Pulmonary artery endothelial cell (primary cell): ENCODE measurements at places on chromosomes 2 and 18.

DNA sequence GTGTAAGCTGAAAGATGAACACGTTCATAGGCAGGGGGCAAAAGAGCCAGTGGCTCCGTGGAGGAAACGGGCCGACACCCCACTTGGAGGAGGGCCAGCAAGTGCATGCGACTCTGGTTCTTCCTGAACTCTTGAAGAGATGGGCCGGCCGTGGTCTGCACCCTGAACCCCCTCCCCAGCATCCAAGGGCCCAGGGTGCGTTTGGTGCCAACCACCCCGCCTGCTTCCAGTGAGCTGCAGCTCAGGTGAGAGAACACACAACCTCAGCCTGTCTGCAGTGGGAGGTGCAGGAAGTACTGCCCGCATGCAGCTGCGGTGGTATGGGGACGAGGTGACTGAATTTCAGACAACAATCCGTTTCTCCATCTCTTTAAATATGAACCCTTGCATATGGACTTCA, 58.9 kb downstream of the ADNP2 start:
- no peak for DNase-seq

DNA sequence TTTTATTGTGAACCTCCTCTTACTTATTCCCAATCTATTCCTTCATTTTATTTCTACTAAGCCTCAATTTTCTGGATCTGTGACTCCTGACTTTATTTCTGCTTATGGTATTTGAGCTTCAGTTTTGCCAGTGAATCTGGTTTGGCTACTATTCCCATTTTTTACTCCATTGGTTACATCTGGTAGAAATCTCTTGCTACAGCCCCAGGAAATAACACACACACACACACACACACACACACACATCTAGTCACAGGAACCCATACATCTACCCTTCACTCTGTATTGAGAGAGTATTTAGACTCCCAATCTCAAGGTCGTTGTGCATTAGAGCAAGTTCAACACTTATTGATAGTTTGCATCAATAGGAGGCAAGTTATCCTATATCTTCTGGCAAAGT, 37.0 kb upstream of the GALNT5 start:
- no peak for DNase-seq

GRCh38 chr2:237026981-237027711, 58.5 kb upstream of the COPS8 start:
- DNase-seq: peak; percentile 57

DNA sequence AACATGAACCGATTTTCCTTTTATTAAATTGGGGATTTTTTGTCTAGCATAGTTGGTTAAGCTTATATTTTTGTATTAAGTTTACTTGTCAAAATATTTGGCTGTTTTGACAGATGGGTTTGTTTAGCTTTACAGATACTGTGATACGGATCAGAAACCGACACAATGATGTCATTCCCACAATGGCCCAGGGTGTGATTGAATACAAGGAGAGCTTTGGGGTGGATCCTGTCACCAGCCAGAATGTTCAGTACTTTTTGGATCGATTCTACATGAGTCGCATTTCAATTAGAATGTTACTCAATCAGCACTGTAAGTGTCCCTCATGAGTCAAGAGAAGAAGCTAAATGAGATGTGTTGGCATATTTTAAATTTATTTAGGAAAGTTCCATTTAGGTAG, 8.5 kb downstream of the PDK1 start:
- DNase-seq: no peak

- DNase-seq: no peak
Measured at GRCh38 chr2:60827369-60827768, 54.0 kb upstream of the REL start.

- peak; percentile 68 for DNase-seq
Measured at GRCh38 chr2:235025800-235026536, 74.2 kb downstream of the SH3BP4 start.

- no peak for DNase-seq
Measured at GRCh38 chr2:65371074-65371434, 61.3 kb downstream of the SPRED2 start.

DNA sequence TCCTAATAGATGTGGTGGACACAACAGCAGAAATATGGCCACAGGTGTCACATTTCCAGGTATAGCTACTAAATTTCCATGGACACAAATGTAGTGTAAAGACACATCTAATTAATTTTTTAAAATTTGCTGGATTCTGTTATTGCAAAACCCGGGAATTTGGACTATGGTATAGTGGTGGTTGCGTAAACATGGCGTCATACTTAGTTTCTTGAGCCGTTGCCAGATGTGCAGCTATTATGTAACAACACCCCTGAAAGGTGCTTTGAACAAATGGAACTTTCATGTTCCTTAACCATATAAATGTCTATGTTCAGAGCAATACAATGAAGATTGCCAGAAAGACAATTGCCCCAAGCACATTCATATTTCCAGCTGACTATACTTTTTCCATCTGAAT, 85.9 kb downstream of the HRH4 start:
- DNase-seq: no peak

DNA sequence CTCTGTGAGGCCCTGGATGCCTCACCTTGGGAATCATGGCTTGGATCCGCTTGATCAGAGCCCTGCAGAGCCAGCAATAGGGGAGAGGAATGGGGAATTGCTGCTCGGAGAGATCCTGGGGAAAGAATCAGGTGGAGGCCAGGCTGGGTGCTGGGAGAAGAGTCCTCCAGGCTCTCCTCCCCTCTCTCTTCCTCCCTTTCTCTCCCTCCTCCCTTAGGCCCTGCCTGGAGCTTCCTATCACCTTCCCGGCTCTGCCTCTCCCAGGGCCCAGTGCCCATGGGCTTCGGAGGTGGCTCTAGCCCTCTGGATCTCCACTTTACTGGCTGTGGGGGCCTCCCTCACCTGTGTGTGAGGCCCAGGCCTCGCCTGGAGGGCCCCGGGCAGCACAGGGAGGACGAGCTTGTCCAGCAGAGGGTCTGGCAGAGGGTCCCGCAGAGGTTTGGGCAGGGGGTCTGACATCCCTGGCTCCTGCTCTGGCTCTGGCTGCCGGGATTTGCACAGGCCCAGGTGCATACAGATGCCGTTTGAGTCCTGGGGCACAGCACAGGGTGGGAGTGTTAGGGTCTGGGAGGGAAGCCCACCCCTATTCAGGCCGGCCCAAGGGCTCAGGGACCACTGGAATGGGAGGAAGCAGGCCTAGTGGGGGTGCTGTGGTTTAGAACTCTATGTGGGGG, 2.6 kb downstream of the SFTPB start:
- DNase-seq: no peak

DNA sequence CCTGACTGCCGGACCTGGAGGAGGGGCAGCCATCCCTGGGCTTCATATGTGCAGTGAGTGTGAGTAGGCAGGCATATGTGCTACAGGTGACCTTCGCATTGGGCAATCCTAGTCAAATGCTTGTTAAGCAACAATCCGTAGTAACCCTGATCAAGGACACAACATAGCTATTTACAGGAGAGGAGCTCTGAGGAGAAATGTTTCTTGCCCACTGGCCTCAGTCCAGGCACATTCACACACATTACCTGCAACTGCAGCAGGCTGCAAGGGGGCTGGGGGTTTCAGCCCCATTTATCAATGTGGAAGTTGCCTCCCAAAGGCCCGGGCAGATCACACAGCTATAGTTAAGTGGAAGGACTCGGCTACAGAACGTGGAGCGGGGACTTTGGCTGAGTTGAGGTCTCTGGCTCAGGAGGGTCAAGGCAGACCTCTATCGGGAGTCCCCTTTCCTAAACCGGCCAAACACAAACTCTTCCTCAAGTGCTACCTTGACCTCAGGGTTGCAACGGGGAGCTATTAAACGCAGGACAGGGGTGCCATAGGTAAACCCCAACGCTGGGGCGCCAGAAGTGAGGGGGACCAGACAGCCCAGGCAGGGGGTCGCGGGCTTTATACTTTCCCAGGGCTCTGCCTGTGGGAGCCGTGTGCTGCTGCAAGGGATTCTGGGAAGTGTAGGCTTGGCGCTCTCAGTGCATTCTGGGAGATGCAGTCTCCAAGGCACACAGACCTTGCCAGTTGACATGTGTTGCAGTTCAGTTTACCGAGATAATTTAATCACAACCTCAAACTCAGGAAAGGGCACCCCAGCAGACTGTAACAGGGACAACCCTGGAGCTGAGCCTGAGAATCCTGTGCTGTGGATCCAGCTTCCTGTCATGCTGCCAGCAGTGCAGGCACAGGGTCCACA, 9.4 kb downstream of the KHK start:
- DNase-seq: no peak

GRCh38 chr2:196939371-196939770, 12.9 kb upstream of the PGAP1 start:
- no peak for DNase-seq

GRCh38 chr18:32771169-32771751, 1.6 kb downstream of the KLHL14 start:
- no peak for DNase-seq

DNA sequence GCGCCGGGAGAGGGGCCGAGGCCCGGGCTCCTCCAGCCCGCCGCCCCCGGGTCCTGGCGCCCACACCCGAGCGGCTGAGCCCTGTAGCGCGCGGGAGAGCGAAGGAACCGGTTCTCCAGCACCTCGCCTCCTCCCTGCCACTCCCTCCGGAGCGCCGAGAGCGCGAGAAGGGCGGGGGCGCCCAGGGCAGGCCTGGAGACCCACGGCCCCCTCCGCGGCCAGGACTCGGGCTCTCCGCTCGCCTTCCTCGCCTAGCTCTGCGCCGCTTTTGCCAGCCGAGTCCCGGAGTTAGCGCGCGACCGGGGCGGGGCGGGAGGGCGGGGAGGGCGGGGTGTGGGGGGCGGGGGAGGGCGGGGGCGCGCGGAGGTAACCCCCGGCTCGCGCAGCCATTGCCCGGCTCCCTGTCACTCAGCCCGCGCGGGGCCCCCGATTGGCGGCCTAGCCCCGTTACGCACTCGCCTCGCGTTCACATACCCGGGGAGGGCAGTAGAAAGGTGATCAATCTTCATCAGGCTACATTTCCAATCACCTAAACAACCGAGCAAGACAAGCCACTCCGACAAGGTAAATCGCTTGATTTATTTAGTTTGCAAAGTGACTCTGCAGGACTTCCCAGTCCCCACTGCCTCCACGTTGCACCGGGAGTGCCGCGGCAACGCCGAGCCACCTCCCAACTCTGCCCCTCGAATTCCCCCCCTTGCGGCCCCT, at the start of gene OTX1:
OTX1 (plus strand) TSS at position 497 of the 708 bp plus-strand sequence. CDS start 2,161 bp downstream, outside the sequence.
- DNase-seq: peak; percentile 13

DNA sequence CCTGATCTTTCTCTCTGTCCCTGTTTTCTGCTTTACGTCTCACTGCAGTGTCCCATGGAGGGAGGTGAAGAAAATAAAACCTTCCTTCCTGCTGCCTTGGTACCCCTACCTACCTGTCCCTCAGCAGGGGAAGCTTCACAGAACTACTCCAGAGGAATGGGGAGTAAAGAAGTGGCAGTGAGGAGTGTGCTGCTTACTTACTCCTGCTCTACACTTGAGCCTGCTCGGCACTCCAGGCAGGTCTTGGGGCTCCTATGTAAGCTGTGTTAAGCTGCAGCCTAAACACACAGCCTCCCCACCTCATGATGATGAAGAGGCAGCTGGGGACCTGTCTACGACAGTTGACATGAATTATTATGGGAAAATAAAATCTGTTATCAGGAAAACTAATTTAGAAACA, 72.6 kb downstream of the ACSL3 start:
- DNase-seq: no peak

DNA sequence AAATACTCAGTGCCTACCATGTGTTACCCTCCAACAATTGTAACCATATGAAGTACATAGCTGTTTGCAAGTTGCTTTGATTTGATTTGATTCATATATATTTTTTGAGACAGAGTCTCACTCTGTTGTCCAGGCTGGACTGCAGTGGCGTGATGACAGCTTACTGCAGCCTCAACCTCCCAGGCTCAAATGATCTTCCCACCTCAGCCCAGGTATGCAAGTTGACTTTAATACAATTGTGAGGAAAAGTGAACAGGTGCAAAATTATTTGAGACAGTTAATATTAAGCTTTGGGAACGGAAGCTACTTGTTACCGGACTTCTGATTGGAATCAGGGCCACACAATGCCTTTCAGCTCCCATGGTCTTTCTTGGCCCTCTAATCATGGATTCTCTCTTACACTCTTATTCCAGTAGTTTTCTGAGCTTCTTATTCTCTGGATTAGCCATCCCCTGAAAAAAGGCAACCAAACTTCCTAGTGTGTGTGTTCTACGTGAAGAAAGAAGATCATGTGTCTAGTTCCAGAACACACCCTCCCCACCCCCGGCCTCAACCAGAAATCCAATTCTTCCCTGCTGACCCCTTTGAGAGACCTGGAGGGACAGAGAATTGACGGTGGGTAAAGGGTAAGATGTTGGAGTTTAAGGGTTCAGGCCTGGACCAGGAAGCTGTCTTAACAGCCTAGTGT, 1.1 kb upstream of the RPL37A start:
- no peak for DNase-seq

GRCh38 chr2:232873909-232874641, 4.0 kb downstream of the SNORC start:
- DNase-seq: no peak

- no peak for DNase-seq
Measured at GRCh38 chr18:63559567-63560491, 17.7 kb downstream of the SERPINB12 start.

DNA sequence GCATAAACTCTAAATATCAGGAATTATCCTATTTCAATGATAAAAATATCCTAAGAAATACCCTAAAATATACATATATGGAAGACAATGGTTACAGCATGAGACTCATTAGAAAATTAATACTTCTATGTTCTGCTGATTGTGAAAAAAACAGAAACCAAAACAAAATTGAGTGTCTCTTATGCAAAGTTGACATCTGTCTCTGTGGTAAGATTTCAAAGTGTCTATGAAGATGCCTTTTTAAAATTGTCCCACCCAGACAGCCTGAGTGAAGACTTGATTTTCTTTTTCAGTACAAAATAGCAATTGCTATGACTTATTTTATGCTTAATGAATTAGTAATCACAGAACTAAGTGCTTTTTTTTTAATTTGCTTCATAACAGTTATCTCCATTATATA, 1368.4 kb upstream of the LRRTM1 start:
- DNase-seq: no peak

DNA sequence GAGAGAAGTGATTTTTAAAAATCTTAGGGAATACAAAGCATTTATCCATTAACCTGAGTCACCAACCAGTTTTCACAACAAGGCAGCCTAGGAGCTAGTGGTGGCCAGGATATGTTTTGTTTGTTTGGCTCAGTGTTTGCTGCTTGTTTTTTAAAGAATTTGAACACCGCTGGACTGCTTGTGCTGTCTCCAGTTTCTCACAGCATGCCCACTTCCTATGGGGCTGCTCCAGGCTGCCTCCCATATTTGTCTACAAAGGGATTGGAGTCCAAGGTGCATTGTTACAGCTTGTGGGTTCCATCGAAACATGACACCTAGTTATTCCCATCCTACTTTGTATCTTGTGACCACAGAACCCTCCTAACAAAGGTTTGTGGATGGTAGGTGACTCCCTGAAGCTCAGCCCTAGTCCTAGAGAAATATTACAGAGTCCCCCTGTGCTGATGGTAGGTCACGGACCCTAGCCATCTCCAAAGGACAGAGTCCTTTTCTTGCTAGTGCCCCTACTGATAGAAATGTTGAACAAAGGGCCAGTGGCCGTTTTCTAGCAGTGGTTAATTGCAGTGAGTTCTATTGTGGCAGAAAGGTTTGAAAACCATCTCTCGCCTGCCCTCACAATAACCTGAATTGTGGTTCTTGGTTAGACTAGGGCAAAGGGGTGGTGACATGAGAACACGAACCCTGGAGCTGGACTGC, 23.2 kb downstream of the GPR39 start:
- DNase-seq: no peak
